ENCODE measurements at places on chromosomes 2 and 18.

DNA sequence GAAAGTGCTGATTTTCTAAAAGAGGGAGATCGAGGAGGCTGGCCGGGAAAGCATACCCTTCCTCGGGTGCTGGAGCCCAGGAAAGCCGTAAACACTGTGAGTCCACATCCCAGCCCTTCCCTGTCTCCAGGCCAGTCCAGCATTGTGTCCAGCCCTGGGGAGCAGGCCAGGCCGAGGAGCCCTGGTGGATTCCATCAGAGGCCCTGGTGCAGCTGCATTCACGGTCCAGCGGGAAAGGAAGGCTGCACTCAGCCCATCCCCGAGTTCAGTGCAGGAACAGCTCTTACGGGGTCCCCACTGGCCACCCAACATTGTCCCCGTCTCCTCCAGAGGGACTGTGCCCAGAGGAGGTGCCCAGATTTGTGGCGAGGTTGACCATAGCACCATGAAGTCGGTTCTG is 218.6 kb downstream of the KLHL29 start:
- DNase-seq = no peak

- no peak for DNase-seq
Observed at GRCh38 chr2:157536815-157537214, 91.8 kb downstream of the ACVR1C start.

DNA sequence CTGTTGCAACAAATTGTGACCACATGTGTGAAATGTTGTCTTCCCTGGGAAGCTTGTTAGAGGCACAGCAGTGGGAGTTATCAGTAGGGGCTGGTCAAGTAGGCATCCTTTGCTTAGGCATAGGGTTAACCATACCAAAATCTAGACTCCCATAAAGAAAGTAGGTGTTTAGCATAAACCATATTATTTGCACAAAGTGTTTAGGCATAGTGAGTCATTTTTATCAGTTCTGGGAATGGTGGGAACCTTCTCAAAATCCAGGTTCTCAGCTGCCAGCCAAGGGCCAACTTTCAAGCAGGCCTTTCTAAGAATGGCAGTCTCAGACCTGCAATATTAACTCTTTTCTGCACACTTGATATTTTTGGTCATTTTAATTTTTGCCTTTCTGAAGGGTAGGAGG is 88.5 kb downstream of the RAB3GAP1 start:
- no peak for DNase-seq

DNA sequence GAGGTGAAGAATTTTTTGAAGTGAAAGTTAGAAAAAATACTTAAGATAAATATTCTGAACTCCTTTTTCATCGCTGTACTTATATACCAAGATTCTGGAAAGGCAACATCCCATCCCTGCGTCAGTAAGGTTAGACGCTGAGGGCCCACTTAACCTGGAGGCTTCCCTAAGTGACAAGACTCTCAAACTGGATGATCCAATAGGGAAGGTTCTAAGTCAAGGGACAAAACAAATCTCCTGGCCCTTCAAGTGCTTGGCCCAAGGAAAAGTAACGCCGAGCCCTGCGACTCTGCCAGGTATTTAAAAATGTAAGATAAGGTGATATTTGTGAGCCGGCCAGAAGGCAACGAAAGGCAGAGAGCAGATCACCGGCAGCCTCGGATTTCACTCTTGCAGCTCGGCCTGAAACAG is 1.3 kb downstream of the STK39 start:
- no peak for DNase-seq

GRCh38 chr2:54966837-54967236 is 83.4 kb downstream of the RTN4 start:
- DNase-seq = no peak

GRCh38 chr2:147045113-147045512 is 799.7 kb upstream of the ACVR2A start:
- DNase-seq = no peak

DNA sequence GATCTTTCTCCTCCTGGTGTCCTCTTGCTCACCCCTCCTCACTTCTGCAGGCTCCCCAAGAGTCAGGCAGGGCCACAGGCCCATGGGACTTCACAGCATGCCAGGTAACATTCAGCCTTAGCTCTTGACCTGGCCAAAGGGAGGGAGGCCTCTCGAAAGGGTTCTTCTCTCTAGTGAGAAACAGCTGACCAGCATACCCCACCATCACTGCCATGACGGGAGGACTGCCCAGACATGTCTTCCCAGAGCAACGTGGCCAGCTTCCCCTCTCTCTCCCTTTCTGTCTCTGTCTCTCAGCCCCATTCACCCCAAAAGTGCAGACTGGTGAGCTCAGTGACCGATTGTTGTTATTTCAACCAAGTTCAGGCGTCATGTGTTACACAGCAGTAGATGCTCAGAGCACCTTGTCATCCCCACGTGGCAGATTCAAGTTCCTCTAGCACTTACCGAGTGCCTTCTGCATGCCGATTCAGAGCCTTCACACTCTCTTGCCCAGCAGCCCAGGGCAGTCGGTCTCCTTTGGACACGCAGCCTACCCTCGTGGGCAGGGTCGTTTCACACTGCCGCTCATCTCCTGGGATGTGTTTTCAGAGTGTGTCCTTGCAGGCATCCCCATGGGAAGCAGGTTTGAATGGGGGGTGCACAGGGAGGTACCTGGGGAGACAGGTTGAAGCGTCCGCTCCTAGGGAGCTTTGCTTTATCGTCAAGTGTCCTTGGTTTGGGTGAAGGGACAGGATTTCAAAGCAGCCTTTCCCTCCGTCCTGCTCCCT is 259.9 kb downstream of the NDUFA10 start:
- DNase-seq = no peak

DNA sequence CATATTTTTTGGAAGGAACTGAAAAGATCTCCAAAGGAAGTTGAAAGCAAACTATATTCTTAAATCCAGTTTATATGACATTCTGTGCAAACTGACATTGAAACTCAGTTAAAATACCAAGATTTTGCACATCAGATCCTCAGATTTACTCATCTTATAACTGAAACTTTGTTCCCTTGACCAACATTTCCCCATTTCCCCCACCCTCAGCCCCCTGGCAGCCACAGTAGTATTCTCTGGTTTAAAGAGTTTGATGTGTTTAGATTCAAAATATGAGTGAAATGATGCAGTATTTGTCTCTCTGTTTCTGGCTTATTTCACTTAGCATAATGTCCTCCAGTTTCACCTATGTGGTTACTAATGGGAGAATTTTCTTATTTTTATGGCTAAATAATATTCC is 99.2 kb upstream of the ITGA4 start:
- DNase-seq = no peak

GRCh38 chr2:160156100-160156499 is 44.0 kb downstream of the ITGB6 start:
- no peak for DNase-seq

DNA sequence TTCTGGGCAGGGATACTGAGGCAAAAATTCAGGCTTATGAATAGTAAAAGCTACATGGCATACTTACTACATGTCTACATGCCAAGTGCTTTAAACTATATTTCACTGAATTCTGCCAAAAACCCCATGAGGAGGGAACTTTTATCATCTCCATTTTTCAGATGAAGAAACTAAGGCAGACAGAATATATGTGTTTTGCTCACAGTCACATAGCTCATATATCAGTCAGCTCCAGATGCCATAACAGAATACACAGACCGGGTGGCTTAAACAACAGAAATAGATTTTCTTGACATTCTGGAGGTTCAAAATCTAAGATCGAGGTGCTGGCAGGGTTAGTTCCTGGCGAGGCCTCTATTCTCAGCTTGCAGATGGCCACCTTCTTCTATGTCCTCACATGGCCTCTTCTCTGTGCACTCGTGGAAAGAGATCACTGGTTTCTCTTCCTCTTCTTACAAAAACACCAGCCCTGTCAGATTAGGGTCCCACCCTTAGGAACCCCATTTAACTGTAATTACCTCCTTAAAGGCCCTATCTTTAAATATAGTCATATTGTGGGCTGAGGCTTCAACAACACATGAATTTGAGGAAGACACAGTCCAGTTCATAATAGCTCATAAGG is 27.1 kb upstream of the CREB1 start:
- DNase-seq = no peak

DNA sequence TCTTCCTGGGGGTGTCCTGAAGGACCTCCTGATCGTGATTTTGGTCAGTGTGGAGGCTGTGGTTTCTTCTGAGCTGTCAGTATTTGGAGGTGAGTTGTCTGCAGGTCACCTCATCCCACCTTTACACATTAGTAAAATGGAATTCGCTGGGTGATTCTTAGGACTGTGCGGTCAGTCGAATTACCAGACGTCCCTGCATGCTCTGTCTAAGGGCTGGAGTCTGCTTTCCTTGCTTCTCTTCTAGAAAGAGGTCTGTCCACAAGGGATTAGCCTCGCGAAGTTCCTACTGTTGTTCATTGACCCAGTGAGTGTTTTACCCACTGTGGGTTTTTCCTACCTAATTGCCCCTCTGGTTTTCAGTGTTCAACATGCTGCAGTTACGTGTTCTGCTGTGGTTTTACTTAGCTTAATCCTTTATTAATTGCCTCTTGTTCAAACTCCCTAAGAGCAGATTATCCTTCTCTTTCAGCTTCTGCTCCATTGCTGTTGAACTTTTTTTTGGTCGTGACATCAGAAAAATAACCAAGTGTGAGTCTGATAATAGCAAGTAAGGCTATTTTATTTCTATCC is 183.4 kb downstream of the NEDD4L start:
- no peak for DNase-seq

DNA sequence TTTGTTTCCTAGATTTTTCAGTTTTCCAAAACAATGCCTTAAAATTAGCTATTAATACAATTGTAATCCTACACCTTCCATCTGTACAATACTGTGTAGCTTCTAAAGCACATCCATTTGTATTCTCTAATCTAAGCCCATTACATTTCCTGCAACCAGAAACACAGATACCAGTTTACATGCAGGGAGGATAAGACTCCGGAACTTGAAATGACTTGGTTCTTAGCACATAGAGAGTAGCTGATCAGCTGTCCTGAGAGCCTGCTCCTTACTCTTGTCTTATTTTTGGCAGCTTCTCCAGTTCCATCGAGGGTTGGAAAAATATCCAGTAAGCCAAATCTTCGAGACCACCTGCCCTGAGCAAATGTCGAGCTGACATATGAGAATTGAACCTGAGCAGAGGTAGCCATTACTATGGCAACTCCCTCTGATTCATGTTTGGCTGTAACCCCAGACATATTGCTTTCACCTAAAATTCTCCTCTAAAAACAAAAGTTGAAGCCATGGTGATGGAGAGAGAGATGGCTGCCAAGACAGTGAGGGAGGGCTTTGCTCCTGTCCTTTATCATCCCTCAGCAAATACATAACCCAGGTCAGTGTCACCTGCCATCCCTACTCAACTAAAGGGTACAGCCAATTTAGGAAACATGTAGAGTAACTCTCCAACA is 542.8 kb downstream of the IRS1 start:
- DNase-seq = no peak

DNA sequence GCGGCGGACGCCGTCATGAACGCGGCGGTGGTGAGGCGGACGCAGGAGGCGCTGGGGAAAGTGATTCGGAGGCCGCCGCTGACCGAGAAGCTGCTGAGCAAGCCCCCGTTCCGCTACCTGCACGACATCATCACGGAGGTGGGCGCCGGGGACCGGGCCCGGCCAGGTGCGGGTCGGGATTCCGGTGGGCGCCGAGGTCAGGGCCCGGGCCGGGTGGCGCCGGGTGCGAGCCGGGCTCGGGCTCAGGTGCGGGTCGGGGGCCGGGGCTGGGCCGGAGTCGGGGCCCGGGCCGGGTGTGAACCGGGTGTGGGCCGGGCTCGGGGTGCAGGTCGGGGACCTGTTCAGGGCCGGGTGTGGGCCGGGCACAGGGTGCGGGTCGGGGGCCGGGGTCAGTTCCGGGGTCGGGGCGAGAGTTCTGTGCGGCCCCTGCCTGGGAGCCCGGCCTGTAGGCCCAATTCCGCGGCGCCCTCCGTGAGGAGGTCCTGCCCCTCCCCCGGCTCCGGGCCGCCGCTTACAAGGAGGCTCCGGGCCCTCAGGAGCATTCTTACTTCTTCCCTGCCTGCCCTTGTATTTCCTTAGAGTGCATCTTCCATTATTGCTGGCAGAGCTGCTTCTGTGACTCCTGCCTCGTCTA is 447 bp downstream of the TRAF3IP1 start:
- DNase-seq = no peak

DNA sequence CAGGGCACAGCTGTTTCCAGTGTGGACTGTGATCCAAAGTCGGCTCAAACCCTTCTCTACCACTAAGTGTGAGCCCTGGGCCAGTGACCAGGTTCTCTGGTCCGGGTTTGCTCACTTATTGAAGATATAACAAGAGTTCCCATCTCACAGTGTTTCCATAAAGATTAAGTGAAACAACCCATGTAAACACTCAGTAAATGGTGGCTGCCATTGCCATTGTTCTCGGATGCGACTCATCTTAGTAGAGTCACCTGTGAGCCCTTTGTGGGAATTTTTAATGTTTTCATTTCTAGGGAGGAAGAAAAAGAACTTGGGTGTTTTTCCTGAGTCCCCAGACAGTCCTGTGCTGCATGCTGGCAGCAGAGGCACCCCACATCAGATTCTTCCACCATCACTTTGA is 53.4 kb downstream of the TPGS2 start:
- DNase-seq = no peak

GRCh38 chr2:209331291-209331844 is 92.5 kb upstream of the MAP2 start:
- no peak for DNase-seq

DNA sequence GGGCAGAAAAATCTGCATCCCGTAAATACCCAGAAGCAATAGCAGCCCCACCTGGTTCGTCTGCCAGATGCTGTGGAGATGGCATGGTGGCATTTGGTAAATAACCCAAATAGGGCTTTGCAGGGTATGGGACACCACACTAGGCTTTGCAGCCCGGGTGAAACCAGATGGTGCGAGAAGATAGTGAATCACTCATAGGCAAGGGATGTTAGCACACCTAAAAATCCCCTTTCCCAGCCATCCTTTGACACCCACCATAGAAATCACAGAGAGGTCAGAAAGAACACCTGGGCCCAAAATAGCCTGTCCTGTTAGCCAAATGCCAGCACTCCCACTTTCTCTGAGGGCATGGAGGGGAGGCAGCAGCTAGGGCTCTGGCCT is 47.6 kb downstream of the BCL11A start:
- no peak for DNase-seq

- no peak for DNase-seq
Observed at GRCh38 chr2:240423788-240424191, 11.7 kb upstream of the GPC1 start.

DNA sequence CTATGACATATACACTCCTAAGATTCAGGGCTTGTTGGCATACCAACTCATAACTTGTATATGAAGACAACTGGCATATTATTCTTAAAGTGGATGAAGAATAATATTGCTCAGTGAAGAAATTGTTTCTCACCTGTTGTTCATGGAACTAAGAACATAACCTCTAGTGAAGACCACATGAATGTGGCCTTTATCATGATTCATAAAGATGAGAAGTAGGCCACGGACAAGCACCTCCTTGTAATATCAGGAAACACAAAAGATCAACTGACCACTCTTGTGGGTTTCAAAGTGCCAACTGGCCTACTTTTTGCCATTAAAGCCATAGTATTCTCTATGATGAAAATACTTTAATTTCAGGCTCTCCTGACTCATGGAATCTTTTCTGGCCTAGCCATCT is 407.4 kb downstream of the GRB14 start:
- no peak for DNase-seq

Measured in PC-9 (cell line).